ENCODE measurements at places on chromosomes 4 and X. TPM values are rescaled to one million over a fixed set of nuclear protein-coding genes. Genes with fewer than 3 reads are reported as not detected.

The ZMAT1 gene
- total RNA-seq: 0.81 TPM

The CC2D2A gene
- total RNA-seq: 6.5 TPM

The CPLX1 gene
- total RNA-seq: 0.50 TPM

The ARMCX1 gene
- total RNA-seq: 27.8 TPM

The CFAP299 gene
- not detected for total RNA-seq

The PCDH11X gene
- total RNA-seq: not detected

The KLB gene
- 0.06 TPM for total RNA-seq

The LGI2 gene
- 0.06 TPM for total RNA-seq

The HERC5 gene
- 4.0 TPM for total RNA-seq

The EREG gene
- total RNA-seq: under 0.01 TPM

The DGAT2L6 gene
- total RNA-seq: 0.16 TPM

The KIAA1210 gene
- not detected for total RNA-seq

The FAM9B gene
- not detected for total RNA-seq

The HCFC1 gene
- 11.7 TPM for total RNA-seq

The REELD1 gene
- not detected for total RNA-seq

All from bladder microvascular endothelial cell (primary cell).